Upper lobe of right lung (tissue), 1 donor: ENCODE measurements at places on chromosomes 7 and 10. TPM values are rescaled to one million over a fixed set of nuclear protein-coding genes. Genes with fewer than 3 reads are reported as not detected.
A peak's percentile ranks its signal among the peaks of the same experiment; 100 is the strongest.

HTR7 gene
- total RNA-seq = 0.64 TPM

CYP2C19 gene
- total RNA-seq = not detected

GRCh38 chr10:31000867-31001266 is 30.8 kb downstream of the ZNF438 start:
- no peak for DNase-seq

DNA sequence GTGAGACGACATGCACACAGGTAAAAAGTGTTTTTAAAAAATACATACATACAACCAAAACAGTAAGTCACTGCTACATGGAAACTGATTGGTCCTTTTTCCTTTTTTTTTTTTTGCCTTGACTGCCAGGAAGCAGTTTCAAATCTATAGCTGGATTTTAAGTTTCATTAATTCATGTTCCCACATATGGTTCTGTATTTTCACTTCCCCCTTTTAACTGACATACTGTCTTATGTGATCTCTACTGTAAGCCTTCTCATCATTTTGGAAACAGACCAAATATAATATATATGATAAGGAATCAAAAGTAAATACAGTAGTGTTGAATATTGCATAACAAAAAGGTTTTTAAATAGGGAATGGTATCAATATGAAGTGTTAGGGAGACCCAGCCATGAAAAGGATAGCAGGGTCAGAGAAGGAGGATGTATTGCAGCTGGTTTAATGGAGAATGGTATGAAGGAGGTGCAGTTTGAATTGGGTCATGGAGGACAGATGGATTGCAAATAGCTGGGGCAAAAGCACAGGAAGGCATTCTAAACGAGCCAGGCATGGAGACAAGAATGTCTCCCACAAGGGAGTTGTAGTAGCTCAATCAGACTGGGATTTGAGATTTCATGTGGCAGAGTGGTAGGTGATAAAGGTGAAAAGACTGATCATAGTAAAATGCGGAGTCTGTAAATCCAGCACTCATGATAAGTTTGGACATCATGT is 5.4 kb downstream of the CAV1 start:
- no peak for DNase-seq

- DNase-seq = no peak
Observed at GRCh38 chr7:36752026-36752711, 27.9 kb upstream of the AOAH start.

DNA sequence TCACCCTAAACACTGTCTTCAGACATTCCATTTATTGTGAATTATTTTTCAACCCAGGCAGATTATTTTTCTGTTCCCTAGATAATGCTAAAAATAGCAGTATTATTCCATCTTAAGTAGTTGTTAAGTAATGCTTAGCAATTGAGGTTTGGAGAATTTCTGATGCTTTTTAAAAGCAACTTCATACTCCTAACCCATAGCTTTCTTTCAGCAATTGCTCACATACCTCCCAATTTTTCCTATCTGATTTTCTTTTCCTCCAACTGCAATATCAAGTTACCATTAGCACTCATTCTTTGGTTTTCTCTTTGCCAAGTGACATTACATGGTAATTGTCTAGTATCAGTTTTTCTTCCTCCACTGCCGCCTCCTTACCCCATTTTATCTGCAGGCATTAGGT is 104.7 kb downstream of the GPR85 start:
- DNase-seq = no peak

DNA sequence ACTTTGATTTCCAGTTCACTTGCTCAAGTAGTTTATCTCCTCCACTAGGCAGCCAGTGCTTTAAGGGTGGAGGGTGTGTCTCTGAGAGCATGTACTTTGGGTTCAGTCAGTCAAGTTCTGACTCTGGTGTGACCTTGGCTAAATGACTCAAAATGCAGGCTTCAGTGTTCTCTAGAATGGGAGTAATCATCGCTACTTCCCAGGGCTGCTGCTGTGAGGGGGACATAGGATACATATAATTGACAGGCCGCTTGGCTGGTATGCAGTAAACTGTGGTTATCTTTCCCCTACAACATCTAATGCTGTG is 3.5 kb downstream of the PTPRE start:
- no peak for DNase-seq

PKD2L1 gene
- total RNA-seq = 2.1 TPM

DRGX gene
- total RNA-seq = not detected

DNA sequence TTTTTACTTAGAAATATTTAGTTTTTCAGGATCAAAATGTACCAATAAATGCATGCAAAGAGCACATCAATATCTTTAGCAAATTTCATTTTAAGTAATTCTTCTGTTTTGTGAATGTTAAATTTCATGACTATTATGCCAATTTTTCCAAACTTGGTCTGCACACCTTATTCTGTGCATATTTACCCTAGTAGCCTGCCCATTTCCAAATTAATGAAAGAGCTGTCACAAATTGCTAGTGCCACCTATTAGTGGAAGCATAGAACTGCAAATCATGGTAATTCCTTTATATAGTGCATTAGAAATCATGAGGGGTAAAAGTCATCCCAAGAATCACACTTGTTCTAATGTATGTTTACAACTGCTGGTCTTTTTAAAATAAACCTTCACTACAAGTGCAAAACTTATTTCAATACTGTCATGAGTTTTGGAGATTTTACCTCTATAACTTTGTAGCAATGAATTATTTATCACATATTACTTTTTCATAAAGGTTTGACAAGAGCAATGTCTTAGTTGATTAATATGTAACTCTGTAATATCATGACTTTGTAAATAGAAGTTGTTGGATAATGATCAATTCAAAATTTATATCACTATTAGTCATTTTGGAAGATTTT is 5.7 kb downstream of the SEMA3A start:
- no peak for DNase-seq

DNA sequence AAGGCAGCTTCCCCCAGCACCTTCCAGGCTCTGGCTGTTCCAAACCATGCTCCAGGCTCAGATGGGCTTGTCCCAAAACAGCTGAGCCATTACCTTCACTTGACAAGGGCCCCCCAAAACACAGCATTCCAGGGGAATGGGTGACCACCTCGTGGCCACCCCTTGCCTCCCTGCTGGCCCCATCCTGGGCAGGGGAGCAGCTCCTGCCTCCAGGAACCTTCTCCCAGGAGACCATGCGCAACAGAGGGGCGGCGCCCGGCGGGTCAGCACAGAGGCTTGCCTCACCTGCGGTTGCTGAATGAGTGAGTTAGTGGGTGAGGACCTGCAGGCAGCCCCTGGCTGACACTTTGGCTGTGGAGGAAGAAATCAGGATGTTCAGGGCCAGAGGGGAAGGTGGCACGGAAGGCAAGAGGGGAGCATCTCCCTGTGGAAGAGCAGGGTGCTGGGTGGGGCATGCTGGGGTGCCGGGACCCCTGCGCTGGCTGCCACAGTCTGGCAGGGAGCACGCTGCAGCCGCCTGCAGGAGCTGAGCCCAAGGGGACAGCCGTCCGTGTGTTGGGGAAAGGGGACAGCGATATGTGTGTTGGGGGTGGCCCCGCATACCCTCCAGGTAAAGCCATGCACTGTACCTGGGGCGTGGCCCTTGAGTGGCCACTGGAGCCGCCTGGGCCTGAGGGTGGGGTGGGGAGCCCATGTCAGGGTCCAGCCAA is 54.7 kb downstream of the PWWP2B start:
- no peak for DNase-seq

GRCh38 chr7:80334196-80334595 is 177.7 kb downstream of the GNAT3 start:
- DNase-seq = no peak

GPR37 gene
- 0.96 TPM for total RNA-seq

MUC12 gene
- not detected for total RNA-seq

ATP5F1C gene
- 163 TPM for total RNA-seq

MOGAT3 gene
- total RNA-seq = not detected

GRCh38 chr10:108169846-108170245 is 1005.3 kb upstream of the SORCS1 start:
- DNase-seq = no peak

ADGRA1 gene
- total RNA-seq = not detected

PTF1A gene
- not detected for total RNA-seq

- no peak for DNase-seq
Observed at GRCh38 chr10:122707535-122707934, 7.9 kb upstream of the C10orf120 start.

HMX2 gene
- not detected for total RNA-seq

DNA sequence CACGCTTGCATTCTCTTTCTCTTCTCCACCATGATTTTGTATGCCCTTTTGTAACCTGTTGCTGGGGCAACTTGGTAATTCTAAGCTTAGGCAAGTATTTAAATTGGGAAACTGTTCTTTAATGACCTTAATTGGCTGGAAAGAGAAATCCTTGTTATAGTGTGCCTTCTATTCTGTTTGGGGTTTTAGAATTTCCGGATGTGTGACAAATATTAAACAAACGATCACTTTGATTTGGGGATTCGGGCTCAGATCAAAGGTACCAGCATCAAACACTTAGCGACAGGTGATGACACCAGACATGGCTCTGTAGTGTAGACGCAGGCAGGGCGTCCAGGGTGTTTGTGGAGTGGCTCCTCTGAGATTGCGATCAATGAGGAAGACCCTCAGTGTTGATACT is 55.0 kb downstream of the RAB11FIP2 start:
- no peak for DNase-seq

DNA sequence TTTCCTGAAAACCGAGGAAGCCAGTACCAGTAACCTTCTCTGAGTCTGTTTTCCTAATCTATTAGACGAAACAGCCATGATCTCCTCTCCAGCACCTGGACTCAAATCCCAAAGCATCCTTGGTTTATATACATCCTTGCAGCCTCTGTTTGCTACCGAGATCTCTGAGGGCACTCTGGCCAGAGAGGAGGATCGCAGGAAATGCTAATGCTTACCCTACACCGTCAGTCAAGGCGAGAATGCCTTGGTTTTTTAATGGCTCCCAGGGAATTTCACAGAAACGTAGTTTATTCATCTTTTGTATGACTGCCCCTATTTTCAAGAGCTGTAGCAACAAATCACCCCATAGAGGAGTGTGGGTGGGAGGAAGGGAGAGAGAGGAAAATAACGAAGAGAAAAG is 91.5 kb upstream of the CALN1 start:
- no peak for DNase-seq

DNA sequence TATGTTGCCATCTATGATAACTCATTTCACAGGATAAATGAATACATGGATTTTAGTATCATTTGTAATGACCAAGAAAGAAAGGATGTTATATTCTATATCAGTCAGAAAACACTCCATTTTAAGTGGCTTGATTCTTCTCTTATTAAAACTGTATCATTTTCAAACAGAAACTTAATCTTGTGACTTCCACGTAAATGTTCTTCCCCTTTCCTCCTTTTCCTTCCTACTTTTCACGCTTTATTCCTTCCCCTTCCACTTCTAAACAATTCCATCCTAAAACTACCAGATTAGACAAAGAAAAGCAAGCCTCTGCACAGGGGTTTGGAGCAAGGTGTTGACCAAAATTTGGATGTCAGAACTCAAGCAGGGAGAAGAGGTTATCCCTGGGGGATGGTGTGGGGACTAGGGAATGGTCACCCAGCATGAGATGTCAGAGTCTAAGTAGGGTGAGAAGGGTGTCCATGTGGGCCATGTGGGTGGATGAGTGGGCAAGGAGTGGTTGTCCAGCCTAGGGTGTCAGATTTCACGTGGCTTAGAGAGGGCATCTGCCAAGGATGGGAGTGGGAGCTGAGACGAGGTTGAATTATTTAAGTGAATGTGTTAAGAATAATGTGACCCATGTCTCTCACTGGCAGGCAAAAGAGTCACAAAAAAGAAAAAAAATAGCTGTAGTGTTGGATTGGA is 5.0 kb upstream of the GSAP start:
- no peak for DNase-seq

- DNase-seq = peak; percentile 20
Observed at GRCh38 chr7:45704683-45705016, 130.5 kb downstream of the ADCY1 start.

GRCh38 chr10:3123571-3124411 is 48.8 kb downstream of the PITRM1 start:
- peak; percentile 79 for DNase-seq

OR2A12 gene
- not detected for total RNA-seq

- DNase-seq = no peak
Observed at GRCh38 chr10:48547061-48547895, 57.6 kb downstream of the ARHGAP22 start.

GRCh38 chr7:12553416-12553815 is 17.1 kb upstream of the SCIN start:
- DNase-seq = no peak

- DNase-seq = no peak
Observed at GRCh38 chr7:84237533-84238173, 43.1 kb upstream of the SEMA3A start.

INHBA gene
- total RNA-seq = 70.2 TPM

CYTH3 gene
- 27.5 TPM for total RNA-seq

- DNase-seq = no peak
Observed at GRCh38 chr10:103757531-103758293, 97.7 kb downstream of the SH3PXD2A start.

GRCh38 chr7:44104860-44105771 is 971 bp downstream of the AEBP1 start:
- no peak for DNase-seq

PTPRZ1 gene
- total RNA-seq = 3.6 TPM

- no peak for DNase-seq
Observed at GRCh38 chr10:59805014-59805413, 51.8 kb upstream of the MRLN start.

IFIT2 gene
- 47.2 TPM for total RNA-seq

DNA sequence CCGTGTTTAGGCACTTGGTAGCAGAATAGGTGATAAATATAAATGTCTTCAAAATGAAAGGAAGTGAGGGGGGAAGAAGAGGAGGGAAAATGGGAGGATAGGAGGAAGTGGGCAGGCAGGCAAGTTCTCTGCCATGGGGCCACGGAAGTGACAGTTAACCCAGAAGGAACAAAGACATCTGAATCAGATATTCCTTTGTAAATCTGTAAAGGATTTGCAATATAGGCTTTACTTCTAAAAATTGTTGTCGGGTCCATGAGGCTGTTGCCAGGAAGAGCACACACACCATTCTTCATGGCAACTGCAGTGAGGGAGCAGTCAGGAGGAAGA is 23.7 kb upstream of the RASSF4 start:
- no peak for DNase-seq

- no peak for DNase-seq
Observed at GRCh38 chr10:69337296-69338132, 59.2 kb downstream of the HK1 start.

CLCN1 gene
- not detected for total RNA-seq

WDFY4 gene
- 26.5 TPM for total RNA-seq

DNA sequence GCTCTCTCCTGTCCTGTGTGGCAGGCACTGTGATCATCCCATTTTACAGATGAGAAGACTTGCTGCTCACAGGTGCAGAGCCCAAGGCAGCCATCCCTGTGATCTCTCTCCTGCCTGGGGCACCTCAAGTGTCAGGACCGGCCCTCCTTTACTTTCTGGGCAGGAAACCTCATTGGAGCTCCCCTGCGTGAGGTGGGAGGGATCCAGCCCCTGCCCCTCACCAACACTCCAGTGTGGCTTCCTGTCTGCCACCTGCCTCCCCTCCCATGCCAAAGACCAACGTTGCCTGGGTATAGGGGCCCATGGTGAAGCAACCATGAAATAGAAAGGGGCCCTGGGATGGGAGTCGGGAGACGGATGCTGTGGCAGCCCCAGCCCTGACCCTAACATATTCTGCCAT is 91.2 kb upstream of the MYL10 start:
- DNase-seq = no peak
